ENCODE measurements at places on chromosomes 5 and 9. TPM values are rescaled to one million over a fixed set of nuclear protein-coding genes. Genes with fewer than 3 reads are reported as not detected.

DNA sequence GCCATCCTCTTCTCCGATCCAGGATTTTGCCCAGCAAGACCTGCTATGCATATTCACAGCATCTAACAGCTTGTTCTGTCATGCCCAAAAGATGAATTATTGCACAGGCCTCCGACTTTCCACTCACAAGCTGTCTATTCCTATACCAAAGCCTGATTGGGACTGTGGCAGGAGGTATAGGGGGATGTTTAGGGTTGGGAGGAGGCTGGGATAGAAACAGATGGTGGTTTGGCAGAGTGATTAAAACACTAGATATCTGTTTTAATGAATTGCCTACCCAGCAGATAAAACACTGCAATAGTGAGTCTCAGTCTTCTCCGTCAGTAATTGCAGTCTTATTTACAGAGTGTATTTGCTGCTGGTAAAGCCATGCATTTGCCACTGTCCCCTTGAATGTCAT is 215.3 kb downstream of the TLR4 start:
- DNase-seq = no peak
- no peaks in the 10 kb centered on the region for H3K4me1 ChIP-seq
- no peak overlapping the region for H3K27ac ChIP-seq
- H3K36me3 ChIP-seq = no peaks in the 10 kb centered on the region
- no peak overlapping the region for H3K4me3 ChIP-seq
- H3K27me3 ChIP-seq = no peaks in the 10 kb centered on the region

- H3K27ac ChIP-seq = no peak overlapping the region
- no peaks in the 10 kb centered on the region for H3K4me1 ChIP-seq
- no peak overlapping the region for H3K4me3 ChIP-seq
- no peaks in the 10 kb centered on the region for H3K36me3 ChIP-seq
These were observed 338.4 kb downstream of the TMEM167A start for GRCh38 chr5:82738681-82739269.

- DNase-seq = no peak
- H3K36me3 ChIP-seq = no peaks in the 10 kb centered on the region
- H3K4me3 ChIP-seq = no peak overlapping the region
- no peak overlapping the region for H3K27ac ChIP-seq
- H3K4me1 ChIP-seq = no peaks in the 10 kb centered on the region
- no peaks in the 10 kb centered on the region for H3K27me3 ChIP-seq
These were observed 135.0 kb upstream of the GABRP start for GRCh38 chr5:170648541-170648940.

The SARDH gene
- 5.3 TPM for total RNA-seq

- H3K27ac ChIP-seq = no peak overlapping the region
- no peaks in the 10 kb centered on the region for H3K36me3 ChIP-seq
- no peaks in the 10 kb centered on the region for H3K27me3 ChIP-seq
- DNase-seq = no peak
- no peak overlapping the region for H3K4me3 ChIP-seq
These were observed 323.8 kb upstream of the WWC1 start for GRCh38 chr5:167967494-167968177.

The SMIM33 gene
- total RNA-seq = not detected

- no peaks in the 10 kb centered on the region for H3K27me3 ChIP-seq
- H3K36me3 ChIP-seq = no peaks in the 10 kb centered on the region
- H3K4me1 ChIP-seq = no peaks in the 10 kb centered on the region
- DNase-seq = no peak
These were observed 29.6 kb upstream of the OTULINL start for GRCh38 chr5:14552017-14552416.

- no peaks in the 10 kb centered on the region for H3K27me3 ChIP-seq
- no peak overlapping the region for H3K27ac ChIP-seq
- peaks cover 2% of the 10 kb centered on the region for H3K4me1 ChIP-seq
- no peak overlapping the region for H3K4me3 ChIP-seq
These were observed 3.8 kb downstream of the ZFYVE16 start for GRCh38 chr5:80411589-80412219.

DNA sequence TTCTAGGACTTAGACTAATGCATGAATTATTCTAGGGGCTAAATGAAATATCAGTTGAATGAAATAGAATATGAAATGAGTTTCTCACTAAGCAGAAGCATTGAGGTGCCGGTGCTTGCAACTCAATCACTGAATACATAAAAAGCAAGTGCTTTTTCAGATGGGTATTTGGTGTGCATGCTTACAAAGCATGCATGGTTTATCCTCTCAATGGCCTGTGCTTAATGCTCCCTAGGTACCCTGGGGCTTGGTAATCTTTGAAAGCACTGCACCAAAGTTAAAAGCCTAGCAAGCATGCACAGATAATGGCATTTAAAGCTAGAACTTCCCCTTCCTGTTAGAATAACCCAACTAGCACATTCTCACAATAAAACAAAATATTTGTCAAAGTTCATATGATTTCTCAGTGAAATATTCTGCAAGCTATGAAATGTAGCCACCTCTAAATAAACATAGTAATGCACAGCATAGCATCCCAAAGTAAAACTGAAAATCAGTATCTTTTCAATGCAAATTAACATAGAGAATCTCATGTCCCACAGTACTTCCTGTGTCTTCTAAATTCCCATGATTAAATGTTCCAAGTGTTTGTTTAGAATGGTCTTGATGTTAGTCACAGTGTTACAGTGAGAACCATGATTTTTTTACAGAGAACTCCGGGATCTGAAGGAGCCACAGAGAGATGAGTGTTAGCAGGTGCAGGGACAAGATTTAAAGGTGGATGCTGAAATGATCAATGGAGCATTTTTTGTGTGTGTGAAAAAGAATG is 143.4 kb upstream of the CDH6 start:
- H3K27me3 ChIP-seq = no peaks in the 10 kb centered on the region
- no peak overlapping the region for H3K27ac ChIP-seq
- DNase-seq = no peak

The TRPM6 gene
- total RNA-seq = 0.86 TPM

The ANKRD31 gene
- 0.13 TPM for total RNA-seq

The GRM6 gene
- not detected for total RNA-seq

- no peak for DNase-seq
- H3K27me3 ChIP-seq = no peaks in the 10 kb centered on the region
- H3K36me3 ChIP-seq = no peaks in the 10 kb centered on the region
These were observed 446.9 kb downstream of the SEMA5A start for GRCh38 chr5:9098990-9099389.
